ENCODE measurements at places on chromosomes 7 and 10.

DNA sequence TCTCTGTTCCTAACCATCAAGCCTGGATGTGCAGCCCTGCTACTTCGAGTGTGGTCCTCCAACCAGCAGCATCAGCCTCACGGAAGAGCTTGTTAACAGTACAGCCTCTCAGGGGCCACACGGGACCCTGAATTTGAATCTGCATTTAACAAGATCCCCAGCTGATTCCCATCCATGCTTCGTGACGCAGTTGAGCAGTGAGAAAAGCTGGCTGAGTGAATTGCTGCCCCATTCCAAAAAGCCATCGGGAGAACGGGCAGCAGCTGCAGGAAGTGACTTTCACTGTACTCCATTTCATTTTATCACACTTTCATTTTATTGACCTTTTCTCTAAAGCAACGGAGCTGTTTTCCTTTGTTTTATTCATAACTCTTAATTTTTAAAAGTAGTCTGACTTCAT is 22.5 kb downstream of the FAM171A1 start:
- no peak for DNase-seq

DNA sequence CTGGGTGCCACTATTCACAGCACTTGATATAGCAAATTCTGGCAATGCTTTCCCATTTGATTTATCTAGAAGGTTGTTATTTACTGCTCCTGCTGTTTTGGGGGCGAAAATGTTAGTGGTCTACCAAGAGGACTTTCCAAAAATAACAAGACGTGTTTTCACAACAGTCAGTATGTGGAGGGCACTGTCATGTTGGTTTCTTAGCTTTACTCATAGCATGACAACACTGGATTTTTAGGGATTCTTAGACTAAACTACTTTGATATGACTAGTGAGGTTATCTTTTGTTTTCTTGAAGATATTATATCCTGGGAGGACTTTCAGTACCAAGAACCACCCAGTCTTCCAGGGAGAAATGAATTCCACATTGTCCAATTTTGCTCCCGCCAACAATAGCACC is 49.4 kb downstream of the NUDCD3 start:
- no peak for DNase-seq

DNA sequence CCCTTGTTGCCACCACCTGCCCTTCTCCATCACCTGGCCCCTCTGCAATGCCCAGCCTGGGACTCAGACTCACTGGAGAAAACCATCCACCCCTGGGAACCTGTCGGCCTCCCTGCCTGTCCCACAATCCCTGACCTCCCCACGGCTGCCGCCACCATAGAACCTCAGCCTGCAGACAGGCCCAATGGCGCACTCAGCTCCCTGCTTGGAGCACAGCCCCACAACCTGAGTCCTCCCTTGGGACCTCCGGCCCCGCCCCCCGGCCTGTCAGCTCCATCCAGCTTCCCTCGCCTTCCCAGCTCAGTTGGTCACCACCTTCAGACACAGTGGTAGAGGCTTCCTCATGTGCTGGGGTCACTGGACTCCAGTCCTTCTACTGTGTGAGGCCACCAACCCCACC is 41.1 kb downstream of the PARP12 start:
- DNase-seq: no peak

- no peak for DNase-seq
Measured at GRCh38 chr10:67140641-67141040, 214.8 kb downstream of the LRRTM3 start.

GRCh38 chr10:77566914-77567566 is 70.6 kb downstream of the KCNMA1 start:
- no peak for DNase-seq

DNA sequence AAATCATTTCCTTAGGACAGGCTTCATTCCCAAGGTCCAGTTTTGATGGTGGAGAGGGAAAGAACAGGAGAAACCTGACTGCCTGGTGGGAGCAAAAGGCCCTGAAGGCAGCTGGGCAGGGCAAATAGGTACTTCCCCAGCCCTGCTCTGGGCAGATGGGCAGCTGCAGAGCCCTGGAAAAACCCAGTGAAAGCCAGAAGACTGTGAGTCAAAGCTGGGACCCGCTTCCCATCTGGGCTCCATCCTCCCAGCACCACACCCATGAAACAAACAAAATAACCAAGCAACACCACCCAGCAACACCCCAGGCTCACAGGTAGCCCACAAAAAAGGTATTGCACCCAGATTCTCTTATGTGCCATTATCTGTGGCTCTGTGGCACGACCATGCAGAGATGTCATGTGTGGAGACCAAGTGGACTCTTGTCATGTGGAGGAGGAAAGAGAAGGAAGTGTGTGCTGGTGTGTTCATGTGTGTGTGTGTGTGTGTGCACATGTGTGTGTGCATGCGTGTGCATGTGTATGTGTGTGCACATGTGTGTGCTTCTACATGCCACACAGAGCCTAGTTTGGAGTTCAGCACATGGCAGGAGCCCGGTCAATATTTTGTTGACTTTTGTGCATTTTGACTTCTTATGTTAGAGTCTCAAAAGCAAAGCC is 9.8 kb downstream of the CLRN3 start:
- DNase-seq: no peak

GRCh38 chr7:32150039-32150438 is 79.8 kb upstream of the PDE1C start:
- DNase-seq: no peak

GRCh38 chr10:108582387-108582786 is 1340.9 kb downstream of the XPNPEP1 start:
- no peak for DNase-seq

DNA sequence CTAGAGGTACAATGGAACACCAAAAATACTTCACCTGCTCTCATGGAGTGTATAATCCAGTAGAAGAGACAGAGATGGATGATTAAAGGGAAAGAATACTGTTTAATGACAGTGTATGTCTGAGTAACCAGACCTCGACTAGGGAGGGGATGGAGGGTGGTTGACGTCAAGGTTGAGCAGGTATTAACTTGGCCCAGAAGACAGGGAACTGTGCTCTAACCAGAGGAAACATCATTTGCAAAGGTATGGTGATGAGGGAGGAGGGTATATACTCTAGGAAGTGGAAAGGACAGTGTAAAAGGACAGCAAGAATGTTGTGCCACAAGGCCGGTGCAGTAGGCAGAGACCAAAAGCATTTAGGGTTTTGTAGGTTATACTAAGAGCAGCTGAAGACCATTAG is 2.9 kb downstream of the MIOS start:
- no peak for DNase-seq

DNA sequence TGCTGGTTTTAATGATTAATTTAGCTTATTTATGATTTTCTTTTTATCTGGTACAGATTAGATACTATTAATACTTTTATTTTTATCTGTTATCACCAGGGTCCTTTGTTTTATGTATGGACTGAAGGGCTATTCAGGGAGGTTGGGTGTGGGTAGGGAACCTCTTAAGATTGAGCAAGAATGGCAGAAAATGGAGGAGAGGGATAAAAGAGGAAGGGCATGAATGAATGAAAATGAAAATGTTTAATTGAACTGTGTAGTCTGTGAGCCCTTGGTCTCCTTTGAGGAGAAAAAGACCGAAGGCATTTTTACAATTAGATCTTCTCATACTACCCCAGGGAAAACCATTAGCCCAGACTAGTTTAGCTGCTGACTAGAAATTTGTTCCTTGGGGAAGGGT is 93.1 kb downstream of the CDK14 start:
- DNase-seq: no peak

DNA sequence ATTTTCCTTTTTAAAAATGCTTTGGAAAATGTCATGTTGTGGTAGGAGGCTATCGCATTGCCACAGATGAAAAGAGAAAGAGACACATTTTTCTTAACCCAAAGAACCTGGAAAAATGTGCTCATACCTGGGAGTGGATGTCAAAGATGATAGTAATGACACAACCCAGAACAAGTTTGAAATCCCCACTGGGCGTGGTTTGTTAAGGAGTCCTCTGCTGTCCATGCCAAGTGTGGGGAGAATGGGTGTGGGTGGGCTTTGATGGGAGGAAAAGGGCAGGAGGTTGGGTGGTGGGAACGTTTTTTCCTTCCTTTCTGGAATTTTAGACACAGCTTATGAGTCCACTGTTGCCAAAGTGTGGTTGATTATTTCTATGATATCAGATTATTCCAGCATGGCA is 10.9 kb downstream of the OPTN start:
- DNase-seq: no peak

DNA sequence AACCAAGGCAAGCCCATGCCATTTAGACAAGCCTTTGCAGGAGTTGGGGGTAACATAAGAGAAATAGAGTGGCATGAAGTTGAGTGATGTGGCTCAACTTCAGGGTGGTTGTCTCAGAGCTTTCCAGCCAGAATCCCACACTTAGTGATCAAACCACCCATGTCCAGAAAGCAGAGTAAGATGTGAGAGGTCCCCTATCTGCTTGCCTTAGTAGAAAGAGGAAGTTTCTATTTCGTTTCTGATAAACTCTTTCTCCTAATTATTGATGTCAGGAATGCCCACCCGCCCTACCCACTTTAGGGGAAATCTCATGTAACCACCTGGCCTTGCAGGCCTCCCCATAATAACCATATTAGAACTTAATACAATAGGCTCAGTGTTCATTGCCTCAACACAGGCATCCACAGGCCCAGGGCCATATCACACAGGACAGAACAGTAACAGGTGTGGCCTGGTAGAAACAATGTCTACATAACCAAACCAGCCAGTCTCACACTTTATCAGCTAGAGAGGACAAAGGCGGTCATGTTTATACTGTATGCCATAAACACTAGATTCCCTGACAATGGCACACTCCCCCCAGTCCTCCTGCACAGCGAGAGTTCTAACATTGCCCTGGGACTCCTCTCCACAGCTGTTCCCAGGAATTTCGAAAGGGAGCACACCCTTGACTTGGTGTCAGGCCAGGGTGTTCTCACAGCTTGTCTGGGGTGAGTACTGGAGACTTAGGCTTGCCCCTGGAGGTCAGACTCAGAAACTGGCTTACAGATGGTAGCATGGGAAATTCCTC is 364.4 kb downstream of the CXCL12 start:
- no peak for DNase-seq
